ENCODE measurements at places on chromosomes 2 and 18. TPM values are rescaled to one million over a fixed set of nuclear protein-coding genes. Genes with fewer than 3 reads are reported as not detected.

Gene TMEM178A
- 0.65 TPM for total RNA-seq

- no peak for DNase-seq
Observed at GRCh38 chr18:37779220-37779619, 213.6 kb upstream of the CELF4 start.

DNA sequence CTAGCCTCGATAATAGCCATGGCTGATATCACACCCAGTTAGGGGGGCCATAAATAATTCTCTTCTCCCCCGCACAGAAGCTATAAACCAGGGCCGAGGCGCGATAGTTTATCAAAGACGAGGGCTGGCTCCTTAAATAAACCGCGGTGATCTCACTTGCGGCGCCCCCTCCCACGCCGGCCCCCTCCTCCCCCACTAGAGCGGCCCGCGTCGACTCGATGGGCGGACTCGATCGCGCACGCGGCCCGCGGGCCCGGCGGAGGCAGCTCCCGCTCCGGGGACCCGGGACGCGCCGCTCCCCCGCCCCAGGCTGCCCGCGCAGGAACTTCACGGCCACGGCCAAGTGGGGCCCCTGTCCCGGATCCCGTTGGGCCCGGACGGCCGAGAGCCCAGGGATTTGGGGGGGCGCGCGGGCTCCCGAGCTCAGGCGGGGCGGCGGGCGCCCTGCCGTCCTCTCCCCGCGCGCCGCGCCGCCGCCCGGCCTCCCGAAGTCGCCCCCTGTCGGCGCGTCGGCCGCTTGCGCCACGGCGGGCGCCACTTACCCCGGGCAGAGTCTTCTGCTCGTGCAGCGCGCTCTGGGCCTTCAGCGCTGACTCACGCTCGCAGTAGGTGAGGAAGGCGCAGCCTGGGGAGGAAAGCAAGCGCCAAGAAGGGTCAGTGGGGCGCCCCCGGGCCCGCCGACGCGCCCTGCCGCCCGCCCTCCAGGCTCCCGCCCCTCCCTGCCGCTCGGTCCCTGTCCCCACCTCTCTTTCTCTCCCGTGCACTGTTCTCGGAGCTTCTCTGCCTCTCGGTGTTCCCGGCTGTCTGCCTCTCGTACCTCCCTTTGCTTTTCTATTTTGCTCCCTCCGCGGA lies 80.4 kb downstream of the CELF4 start:
- no peak for DNase-seq

Gene LIMS3
- total RNA-seq: not detected

Gene REG3A
- not detected for total RNA-seq

Gene KIF1A
- 0.18 TPM for total RNA-seq

- no peak for DNase-seq
Observed at GRCh38 chr18:23053776-23054457, 81.4 kb upstream of the CABLES1 start.

DNA sequence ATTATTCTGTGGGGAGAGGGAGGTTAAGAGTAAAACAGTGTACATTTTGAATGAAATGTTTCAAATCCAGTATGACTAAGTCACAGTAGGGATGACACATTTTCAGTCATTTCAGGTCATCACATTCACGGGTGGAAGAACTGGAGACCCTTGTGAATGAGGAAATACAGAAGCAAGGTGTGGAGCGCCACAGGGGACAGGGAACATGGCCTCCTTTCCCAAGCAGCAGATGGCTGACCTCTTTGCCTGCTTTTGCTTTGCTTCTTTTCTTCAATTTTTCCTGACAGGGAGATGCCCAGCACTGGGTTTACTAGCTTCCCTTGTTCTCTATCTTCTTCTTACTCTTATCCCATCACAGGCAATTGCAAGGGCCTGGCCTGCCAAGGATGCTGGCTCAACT lies 278.9 kb upstream of the DLGAP1 start:
- no peak for DNase-seq

GRCh38 chr2:36734304-36734703 lies 37.8 kb downstream of the VIT start:
- DNase-seq: no peak

- no peak for DNase-seq
Observed at GRCh38 chr18:79918615-79919011, 32.8 kb downstream of the SLC66A2 start.

GRCh38 chr2:217366966-217367365 lies 507.1 kb upstream of the TNP1 start:
- no peak for DNase-seq

DNA sequence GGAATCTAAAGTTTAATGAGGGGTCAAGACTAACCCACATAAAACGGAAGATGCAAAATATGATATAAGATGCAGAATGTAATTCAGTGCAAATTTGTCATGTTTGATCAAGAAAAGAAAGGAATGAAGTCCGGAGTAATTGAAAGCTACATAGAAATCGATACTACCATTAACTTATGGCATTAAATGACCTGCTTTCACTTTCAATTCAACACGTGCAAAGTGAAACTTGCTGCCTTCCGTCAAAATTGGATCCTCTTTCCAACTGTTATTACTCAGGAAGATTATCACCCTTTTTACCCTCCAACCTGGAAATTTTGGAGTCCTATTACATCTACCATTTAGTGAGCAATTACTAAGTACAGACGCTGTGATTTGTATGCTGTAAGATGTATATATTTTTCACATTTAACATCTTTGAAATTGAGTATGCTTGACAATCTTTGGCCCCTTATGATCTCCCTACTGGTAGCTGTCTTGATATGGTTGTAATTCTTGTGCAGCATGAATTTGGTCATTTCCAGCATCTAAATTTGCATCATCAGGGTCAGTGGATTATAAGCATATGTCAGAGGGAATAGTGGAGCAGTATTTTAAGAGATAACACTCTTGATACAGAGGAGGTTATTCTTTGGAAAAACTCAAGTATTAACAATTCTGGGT lies 18.6 kb downstream of the UNC80 start:
- DNase-seq: no peak

DNA sequence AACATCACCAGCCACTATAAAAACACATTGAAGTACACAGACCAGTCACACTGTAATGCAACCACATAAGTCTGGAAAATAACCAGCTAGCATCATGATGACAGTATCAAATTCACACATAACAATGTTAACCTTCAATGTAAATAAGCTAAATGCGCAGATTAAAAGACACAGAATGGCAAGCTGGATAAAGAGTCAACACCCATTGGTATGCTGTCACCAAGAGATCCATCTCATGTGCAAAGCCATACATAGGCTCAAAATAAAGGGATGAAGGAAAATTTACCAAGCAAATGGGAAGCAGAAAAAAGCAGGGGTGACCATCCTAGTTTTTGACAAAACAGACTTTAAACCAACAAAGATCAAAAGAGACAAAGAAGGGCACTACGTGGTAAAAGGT lies 110.8 kb downstream of the NR4A2 start:
- DNase-seq: no peak

GRCh38 chr2:134639265-134639664 lies 79.5 kb downstream of the TMEM163 start:
- no peak for DNase-seq

Gene STK17B
- 417 TPM for total RNA-seq

DNA sequence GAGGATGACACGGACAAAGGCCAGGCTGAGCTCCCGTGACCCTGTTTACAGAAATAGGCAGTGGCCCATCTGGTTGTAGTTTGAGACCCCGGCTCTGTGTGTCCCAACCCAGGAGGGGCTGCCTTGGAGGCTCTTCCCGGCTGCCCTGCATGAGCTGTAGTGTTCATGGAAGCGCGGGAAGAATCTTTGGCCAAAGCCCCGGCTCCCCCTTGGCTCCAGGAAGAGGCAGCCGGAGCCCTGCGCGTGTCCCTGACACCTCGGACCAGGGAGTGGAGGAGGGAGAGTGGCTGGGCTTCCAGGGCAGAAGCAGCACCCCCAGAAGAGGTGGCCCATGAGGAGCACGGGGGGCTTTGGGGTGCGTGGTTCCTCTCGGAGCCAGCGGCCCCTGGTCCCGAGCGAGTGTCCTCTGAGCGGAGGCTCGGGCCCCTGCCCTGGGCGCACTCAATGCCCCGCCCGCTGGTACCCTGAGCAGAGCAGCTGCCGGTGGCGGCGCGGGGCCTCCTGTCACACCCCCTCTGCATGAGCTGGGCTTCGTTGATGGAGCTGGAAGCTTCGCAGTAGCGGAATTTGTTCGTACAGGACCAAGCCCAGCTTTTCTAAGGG lies 21.7 kb downstream of the GPR35 start:
- no peak for DNase-seq

Gene GPR45
- not detected for total RNA-seq

DNA sequence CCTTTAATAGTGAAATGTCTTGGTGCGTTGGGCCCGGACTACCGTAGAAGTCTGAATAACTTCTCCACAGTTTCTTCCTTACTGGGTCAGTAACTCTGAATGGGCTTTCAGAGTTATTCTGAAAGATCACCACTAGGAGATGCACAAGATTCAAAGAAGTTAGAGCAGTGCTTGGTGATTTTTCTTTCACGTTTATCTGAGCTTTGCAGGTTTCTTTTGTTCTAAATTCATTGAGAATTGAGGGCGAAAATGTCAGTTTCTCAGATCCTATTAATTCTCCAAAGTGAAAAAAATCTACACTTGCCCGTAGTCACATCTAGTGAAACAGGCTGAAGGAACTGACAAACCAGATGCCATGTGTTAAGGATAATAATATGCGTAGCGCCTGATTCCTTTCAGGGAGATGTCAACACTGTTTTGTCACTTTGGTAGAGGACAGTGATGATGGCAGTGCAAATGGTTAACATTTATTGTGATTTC lies 70.1 kb downstream of the QPCT start:
- no peak for DNase-seq

Gene C2orf78
- total RNA-seq: not detected

DNA sequence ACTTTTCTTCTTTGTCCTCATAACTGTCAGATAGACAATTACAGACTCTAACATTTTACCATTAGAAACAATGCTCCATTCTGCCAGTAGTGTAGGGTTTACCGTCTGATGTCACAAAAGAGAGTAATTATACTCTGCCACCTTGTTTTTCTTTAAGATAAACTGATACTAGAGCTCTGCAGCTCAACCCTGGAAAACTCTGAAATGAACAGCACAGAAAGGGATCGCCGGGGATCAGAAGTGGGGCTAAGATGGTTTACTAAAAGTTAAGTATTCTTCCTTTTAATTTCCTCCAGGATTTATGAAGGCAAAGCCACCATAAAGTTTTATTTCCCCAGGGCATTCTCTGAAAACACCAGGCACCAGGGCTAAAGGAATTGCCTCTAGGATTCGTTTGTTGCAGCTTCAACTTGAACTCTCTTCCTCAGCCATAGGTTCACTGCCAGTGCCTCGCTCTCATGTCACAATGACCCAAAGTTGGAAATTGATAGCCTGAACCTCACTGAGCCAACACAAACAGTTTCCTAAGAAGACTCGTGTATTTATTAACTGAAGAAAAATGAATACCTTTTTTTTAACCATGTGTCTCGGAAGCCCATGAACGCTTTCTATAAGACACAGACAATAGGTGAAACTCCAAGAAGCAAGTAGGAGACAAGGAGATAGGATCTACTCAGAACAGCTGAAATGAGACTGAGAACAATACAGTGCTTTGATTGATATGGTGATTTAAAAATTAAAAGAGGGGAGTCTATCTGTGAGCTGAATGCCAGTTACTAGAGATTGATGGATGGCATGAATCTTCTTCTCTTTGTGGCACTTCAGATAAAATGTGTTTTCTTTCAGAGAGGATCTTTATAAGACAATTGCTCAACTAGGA lies 121.5 kb upstream of the SPATS2L start:
- no peak for DNase-seq

DNA sequence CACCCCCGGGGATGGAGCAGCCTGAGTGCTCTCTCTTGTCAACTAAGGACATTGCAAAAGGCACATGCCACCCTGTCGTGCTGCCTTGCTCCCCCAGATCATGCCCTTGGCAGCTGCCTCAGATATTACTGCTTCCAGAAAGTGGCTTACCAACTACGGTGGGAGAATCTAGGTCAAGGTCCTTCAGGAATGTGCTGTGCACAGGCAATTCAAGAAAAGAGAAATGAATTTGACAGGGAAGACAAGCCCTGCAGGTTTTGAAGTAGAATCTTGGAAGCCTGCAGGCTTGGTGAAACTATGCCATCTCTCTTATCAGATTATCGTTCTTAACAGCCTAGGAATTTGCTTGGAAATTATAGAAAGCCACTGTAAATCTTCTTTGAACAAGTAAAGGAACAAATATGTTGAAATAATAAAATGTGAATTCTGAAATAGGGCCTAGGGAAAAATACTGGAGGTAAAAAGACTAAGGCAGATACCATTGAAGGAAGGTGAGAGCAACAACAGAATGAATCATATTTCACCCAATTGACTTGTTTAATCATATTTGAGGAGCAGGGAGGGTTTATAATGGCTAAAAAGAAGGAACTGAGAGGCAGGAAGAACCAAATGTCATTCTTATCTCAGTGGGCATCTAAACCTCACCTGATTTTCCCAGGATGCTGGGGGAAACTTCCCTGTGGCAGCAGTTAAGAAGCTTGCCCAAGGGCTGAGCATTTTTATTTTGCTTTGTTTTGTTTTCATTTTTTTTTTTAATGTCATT lies 94.0 kb upstream of the GLS start:
- DNase-seq: no peak

DNA sequence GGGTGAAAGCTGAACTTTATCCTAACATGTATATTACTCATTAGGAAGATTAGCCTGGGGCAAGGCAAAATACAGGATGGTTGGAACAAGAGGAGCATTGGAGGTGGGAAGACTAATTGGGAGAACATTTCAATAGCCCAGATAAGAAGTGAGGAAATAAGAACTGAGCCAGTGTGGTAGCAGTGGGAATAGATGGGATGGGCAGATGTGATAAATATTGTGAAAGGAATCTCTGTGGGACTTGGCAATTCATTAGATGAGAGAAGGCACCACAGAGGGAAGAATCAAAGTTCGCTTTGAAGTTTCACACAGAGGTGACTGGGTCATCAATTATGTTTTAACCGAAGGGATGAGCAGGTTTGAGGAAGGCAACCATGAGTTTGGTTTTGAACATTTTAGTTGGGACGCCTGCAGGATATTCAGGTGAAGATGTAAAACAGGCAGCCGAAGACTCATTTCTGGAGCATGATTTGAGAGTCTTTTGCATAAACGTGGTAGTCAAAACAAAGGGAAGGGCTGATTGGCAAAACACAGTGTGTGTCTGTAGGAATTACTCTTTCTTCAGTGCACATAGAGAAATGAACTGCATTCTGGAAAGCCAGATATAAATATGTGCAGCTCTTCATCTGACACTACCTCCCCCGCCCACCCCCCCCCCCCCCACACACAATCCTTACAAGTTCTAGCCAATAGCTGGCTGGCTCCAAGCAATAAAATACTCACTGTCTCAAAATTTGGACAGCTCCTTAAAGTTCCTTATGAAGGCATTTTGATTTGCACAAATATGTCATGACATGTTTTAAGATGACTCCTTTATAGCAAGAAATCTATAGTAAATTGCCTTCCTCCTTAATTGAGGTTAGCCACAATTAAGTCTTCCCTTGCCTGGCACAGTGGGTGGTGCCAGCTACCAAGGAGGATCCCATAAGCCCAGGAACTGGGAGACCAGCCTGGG lies 1.9 kb upstream of the SLC1A4 start:
- DNase-seq: no peak

DNA sequence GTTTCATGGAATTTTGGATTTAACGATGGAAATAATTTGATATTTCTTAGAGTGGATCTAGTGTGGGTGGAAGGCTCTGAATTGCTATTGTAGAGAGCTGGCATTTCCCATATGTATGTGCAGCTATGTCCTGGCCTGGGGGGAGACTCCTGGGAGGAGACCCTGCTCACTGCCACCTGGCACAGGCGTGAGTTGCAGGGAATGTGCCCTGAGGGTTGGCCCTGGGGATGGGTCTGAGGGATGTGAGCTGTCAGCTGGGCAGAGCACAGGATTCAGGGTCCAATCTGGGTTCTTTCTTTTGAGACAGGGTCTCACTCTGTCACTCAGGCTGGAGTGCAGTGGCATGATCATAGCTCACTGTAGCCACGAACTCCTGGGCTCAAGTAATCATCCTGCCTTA lies 120.2 kb downstream of the CLIP4 start:
- no peak for DNase-seq

Data from T-helper 17 cell (primary cell).